ENCODE measurements at places on chromosomes 13 and 19.

GRCh38 chr13:79936368-79937136 lies 404.4 kb downstream of the SPRY2 start:
- DNase-seq = no peak

- DNase-seq = no peak
Observed at GRCh38 chr13:28321756-28322155, 173.2 kb downstream of the FLT1 start.

- DNase-seq = no peak
Observed at GRCh38 chr13:112256716-112257494, 119.2 kb upstream of the SPACA7 start.

GRCh38 chr19:58166268-58166667 lies 15.7 kb upstream of the ZNF329 start:
- no peak for DNase-seq

DNA sequence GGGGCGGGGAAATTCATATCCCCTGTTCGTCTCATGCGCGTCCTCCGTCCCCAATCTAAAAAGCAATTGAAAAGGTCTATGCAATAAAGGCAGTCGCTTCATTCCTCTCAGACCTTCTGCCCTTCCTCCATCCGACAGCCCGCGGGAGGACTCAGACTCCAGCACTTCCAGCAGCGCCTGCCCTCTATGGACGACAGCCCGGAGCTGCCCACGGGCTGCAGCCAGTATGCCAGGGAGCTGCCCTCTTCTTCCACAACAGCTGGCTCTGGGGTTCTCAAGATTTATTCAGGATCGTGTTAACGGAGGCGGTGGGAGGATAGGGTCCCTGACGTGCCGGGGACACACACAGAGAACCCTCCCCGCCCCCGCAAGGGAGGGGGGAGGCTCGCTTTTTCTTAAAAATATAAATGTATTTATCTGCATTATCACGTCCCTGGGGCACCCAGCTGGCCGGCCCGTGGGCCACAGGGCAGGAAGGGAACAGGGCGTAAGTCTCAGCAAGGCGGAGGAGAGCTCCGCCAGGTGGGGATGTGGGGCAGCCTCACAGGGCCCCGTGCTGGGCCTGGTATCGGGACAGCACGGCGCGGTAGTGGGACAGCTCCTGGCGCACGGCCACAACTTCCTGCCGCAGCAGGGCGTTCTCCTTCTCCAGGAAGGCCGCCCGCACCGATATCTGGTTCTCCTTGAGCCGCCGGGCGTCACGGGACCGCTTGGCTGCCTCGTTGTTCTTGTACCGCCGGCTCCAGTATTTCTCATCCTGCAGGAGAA lies 6.7 kb downstream of the DBP start:
- DNase-seq = no peak

GRCh38 chr13:106145997-106146864 lies 389.2 kb downstream of the EFNB2 start:
- no peak for DNase-seq

DNA sequence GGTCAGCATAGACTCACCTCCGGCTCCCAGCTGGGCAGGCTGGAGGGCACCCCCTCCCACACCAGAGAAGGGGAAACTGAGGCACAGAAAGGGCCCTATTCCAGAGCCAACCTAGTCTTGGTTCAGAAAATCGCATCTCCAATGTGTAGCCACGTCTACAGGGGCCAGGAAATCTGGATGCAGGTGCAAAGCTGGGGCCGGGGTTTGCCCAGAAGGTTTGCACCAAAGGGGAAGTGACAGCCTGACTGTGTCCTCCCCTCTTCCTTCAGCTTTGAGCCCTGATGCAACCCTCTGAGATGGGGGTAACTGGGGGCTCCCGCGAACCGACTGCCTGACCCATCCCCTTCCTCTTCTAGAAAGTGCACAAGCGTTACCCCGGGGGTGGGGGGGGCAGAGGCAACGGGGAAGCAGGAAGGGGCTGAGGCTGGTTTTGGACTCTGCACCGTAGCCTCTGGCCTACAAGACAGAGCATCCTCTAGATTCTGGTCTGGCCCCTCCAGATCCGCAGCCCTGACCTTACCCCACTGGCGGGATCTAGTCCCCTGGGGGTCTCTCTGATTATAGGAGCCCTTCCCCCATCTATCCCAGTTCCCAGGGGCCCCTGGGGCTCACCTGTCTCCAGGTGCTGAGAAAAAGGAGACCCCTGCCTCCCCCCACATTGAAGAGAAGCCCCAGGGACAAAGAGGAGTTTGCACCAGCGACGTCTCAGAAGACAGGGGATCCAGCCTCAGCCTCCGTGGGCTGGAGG lies 1.1 kb upstream of the ONECUT3 start:
- no peak for DNase-seq

DNA sequence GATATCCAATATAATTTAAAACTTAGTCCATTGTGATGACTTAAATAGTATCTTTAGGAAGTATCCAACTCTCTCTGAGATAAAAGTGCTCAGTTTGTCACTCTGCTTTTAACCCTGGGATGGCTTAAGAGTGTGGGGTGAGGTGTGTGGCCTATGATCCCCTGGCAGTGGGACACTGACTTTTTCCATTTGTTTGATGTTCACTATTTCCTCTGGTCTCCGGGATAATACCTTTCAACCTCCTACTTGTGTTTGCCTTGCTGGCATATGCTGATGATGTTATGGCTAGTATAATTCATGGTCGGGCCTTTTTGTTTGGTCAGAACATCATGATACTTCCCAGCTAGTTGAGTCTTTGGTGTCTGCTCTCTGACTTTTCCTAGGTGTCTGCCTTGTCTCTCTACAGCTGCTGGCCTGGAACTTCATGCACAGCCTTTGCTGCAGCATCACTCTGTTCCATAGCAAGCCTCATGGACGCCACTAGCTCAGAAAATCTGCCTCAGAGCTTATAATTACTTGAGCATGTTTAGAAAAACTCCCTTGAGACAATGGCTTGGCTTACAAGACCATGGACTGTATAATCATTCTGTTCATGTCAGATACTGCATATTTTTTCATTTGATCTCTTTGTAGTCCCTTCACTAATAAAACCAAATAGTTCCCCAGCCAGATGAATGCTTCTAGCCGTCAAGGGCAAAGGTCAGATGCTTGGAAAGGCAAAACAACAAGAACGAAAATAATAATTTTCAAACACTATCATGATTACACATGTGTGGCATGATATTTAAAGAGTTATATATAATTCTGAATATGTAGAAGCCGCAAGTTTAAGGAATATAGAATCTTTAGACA lies 75.2 kb downstream of the WDFY2 start:
- DNase-seq = no peak

Measured in stimulated activated CD8-positive, alpha-beta memory T cell treated with anti-CD3 and anti-CD28 coated beads, Interleukin-15, amount 100 ng/mL, for 48 hours (primary cell).